ENCODE measurements at places on chromosomes 1 and 21.

- peak; percentile 49 for DNase-seq
These were observed 10.0 kb upstream of the ARHGAP29 start for GRCh38 chr1:94247138-94248094.

- no peak for DNase-seq
These were observed 5.2 kb upstream of the SEMA4A start for GRCh38 chr1:156148216-156148615.

GRCh38 chr21:33939226-33939625 lies 23.6 kb upstream of the ATP5PO start:
- no peak for DNase-seq

DNA sequence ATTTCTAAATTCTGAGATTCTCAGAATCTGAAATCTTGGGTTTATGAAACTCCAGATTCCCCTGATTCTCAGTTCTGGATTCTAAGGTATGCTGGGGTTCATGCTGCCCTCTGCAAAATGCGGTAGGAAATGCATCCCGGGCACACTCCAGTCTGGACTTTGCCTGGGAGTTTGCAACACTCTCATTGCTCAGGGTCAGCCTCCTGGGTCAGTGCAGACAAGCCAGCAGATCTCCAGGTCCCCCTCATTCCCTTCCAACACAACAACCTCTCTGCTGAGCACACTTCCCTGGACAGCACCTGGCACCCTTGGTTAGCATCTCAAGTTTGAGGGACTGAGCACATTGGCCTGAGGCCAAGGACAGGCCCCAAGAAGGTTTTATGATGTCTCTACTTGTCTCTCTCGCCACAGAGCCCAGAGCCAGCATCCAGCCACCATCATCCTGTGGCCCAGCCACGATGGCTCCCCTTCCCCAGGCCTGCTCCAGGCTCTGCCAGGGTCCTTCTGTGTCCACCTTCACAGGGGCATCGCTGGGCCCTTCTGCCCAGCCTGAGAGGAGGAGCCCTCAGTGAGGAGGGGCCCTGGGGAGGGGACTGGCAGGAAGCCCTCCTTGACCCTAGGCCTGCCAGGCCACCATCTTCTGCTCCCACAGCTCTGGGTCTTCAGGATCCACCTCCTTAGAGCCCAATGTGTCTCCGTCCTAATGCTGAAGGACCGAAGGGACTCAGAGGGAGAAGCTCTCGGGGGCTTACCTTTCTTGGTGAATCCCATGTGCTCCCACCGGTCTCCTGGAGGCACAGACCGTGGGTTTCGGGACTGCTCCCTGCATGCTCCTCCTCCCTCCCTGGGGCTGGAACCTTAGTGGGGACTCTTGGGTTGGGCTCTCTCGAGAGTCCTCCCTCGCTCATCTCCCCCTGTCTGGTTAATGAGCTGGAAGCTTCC lies 550.7 kb downstream of the PTPRU start:
- DNase-seq, result no peak

- DNase-seq, result no peak
These were observed 7.1 kb upstream of the IL12RB2 start for GRCh38 chr1:67300561-67300960.

Data from tibial nerve (tissue), 4 donors.